Fibroblast of the aortic adventitia (primary cell): ENCODE measurements at places on chromosomes 2 and 18. TPM values are rescaled to one million over a fixed set of nuclear protein-coding genes. Genes with fewer than 3 reads are reported as not detected.

Gene DSC3
- 0.09 and 12.1 TPM in 2 replicates for total RNA-seq

DNA sequence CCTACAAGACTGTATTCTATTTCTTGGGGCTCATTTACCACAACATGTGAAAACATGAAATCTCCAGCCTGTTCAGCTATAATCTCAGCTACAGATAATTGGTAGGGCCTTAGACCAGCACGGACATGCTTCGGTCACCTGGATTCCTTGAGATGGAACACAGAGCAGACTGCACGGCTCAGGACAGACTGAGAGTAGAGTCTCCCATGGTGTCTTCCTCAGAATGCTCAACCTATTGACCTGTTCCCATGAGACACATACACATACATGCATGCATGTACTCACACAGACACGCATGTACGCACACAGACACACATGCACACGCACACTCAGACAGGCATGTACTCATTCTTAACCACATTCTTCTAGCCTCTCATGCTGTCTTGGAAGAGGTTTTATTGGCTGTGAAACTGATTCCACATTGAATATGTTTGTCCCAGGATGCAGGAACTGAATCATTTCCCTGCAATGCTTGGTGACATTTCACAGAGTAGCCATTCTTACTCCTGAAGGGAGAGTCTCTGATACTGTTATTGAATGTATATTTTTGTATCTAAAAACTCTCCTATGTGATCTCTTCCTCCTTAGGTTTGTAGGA lies 23.5 kb upstream of the BZW1 start:
- DNase-seq: peak; percentile 72

Gene SOS1
- 27.9 and 36.1 TPM in 2 replicates for total RNA-seq

GRCh38 chr2:111656894-111657293 lies 227.1 kb downstream of the ANAPC1 start:
- no peak for DNase-seq

DNA sequence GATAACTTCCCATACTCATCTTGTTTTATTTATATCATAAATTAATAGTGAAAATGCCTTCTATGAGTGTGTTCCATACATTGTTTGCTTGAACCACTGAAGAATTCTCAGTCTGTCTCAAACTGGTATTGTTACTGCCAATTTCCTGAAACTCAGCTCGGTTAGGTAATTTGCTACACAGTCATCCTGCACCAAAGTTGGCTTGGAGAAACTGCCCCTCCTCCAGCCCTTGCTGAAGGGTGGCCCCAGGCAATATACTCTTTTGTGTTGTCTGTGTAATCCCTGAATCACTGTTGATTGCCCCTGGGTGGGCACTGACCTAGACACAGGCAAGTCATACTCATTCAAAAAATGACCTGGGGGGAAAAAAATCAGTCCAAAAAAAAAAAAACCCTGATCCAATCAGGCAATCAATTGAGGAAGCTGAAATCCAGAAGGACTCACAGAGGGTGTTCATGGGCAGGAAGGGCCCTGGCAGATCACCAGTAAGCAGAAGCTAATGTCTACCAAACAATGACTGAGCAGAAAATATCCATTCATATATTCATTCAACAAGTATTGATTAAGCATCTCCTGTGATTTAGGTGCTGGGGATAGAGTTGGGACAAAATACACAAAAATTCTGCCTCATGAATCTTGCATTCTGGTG lies 3.8 kb upstream of the SESTD1 start:
- DNase-seq: peak; percentile 79

Gene CDH7
- total RNA-seq: not detected in 2 replicates

Gene SLC9A2
- under 0.01 TPM in 1 of 2 replicates, not detected in the other for total RNA-seq

DNA sequence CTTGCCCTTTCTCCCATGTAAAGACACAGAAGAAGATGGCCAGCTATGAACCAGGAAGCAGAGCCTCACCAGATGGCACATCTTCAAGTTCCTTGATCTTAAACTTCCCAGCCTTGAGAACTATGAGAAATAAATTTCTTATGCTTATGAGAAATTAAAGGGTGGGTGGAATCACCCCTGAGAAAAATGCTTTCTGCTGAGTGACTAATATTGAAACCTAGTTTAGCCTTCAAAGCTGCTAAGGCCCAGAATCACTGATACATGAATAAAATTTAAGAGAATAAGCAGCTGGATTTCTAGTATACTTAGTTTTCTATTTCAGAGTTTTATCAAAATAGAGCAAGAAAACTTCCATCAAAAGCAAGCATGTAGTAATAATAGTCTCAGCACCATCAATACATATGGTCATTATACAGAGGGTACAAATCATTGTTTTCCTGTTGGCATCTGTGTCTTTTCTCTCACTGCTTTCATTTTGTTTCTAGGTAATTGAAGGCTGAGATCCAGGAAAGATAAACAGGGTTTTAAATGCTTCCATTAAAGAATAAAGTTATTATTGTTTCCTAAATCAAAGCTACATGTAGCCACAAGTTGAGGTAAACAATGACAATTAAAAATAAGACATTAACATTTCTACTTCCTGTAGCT lies 53.3 kb upstream of the COL5A2 start:
- no peak for DNase-seq

- no peak for DNase-seq
Measured at GRCh38 chr2:78439122-78439521, 586.4 kb upstream of the REG3G start.

- no peak for DNase-seq
Measured at GRCh38 chr2:223155956-223156355, 104.0 kb downstream of the KCNE4 start.

GRCh38 chr2:197079832-197080555 lies 153.5 kb upstream of the PGAP1 start:
- DNase-seq: peak; percentile 39

- no peak for DNase-seq
Measured at GRCh38 chr18:26421931-26422330, 126.4 kb downstream of the KCTD1 start.

Gene IAH1
- total RNA-seq: 30.7 and 51.7 TPM in 2 replicates
